ENCODE measurements at places on chromosomes 2 and 18.

- no peaks in the 10 kb centered on the region for H3K4me1 ChIP-seq
- H3K36me3 ChIP-seq = no peaks in the 10 kb centered on the region
- DNase-seq = no peak
- no peak overlapping the region for H3K4me3 ChIP-seq
- no peak overlapping the region for H3K27ac ChIP-seq
These were observed 7.0 kb downstream of the C2orf80 start for GRCh38 chr2:208182835-208183234.

GRCh38 chr2:41337956-41338355 lies 709.9 kb upstream of the PKDCC start:
- H3K4me3 ChIP-seq = no peak overlapping the region
- H3K27me3 ChIP-seq = no peaks in the 10 kb centered on the region
- H3K36me3 ChIP-seq = no peaks in the 10 kb centered on the region
- DNase-seq = no peak
- H3K4me1 ChIP-seq = no peaks in the 10 kb centered on the region
- H3K27ac ChIP-seq = no peak overlapping the region

DNA sequence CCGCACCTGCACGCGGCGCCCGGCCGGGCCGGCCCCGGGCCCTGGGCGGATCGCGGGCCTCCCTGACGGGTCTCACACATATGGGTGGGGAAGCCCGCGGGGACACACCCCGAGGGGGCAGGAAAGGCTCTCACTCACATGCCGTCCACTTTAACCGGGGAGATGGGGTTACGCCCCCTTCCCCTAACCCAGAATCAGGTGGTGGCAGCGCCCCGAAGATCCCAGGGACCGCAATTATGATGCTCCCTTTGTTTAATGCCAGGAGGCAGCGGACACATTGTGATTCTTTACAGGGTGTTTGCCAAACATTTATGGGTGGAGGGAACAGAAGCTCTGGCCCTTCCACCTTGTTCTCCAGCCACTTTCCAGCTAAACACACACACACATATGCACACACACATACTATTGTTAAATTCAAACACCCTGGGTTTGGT lies 424 bp upstream of the ANKRD44 start:
- peak overlapping the region; percentile 69 for H3K4me3 ChIP-seq
- H3K27me3 ChIP-seq = no peaks in the 10 kb centered on the region
- peak overlapping the region; percentile 52 for H3K27ac ChIP-seq
- H3K4me1 ChIP-seq = peaks cover 56% of the 10 kb centered on the region
- no peaks in the 10 kb centered on the region for H3K36me3 ChIP-seq
- no peak for DNase-seq

DNA sequence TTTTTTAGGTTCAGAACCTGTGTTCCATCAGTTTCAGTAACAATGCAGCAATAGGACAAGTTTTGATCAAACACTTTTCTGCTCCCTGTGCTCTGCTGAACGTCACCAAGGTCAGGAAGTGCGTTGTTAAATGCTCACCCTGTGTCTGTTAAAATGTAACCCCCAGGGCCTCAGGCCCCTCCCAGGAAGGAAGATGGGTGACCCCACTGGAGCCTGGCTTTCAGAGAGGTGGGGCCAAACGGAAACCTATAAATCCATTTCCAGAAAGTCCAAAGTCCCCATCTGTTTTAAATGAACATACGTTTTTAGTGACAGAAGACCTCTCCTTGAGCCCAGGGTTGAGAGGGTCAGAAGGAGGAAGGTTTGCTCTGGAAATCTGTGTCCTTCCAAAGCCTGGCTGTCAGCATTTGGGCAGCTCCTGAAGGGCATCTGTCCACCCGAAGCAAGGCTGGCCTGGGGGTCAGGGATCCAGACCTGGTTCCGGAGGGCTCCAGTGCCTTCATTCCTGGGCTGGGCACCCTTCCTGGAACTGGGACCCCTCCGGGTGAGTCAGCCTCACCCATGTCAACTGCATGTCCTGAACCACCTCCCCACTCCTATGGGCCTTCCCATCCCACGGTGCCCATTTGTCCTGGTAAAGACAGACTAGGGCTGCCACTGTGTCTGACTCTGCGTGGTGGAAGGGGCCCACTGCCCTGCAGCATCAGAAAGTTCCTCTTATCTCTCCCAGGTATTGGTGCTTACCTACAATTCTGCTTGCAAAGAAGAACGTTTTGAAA lies 117.4 kb upstream of the COPS8 start:
- H3K36me3 ChIP-seq = no peaks in the 10 kb centered on the region
- H3K27ac ChIP-seq = no peak overlapping the region
- peak; percentile 54 for DNase-seq
- H3K27me3 ChIP-seq = peaks cover 19% of the 10 kb centered on the region
- peaks cover 13% of the 10 kb centered on the region for H3K4me1 ChIP-seq

DNA sequence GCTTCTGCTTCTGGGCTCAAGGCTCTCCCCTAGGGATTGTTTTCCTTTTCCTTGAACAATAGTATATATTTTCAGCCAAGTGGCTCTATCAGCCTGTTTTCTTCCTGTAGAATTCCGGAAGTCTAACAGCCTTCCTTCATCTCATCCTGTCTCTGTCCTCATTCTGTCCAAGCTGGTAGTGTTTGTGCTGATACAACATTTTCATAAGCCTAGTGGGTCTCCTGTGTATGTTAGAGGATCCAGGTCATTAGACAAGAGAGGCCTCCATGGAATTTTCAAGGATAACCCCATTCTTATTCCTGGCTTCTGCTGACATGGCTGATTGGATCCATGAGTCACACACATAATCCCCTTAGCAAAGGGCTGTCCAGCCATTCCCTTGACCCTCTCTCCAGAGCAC lies 467.6 kb downstream of the PTPRM start:
- H3K36me3 ChIP-seq = no peaks in the 10 kb centered on the region
- DNase-seq = no peak
- H3K4me1 ChIP-seq = no peaks in the 10 kb centered on the region
- no peak overlapping the region for H3K4me3 ChIP-seq
- no peaks in the 10 kb centered on the region for H3K27me3 ChIP-seq
- H3K27ac ChIP-seq = no peak overlapping the region

DNA sequence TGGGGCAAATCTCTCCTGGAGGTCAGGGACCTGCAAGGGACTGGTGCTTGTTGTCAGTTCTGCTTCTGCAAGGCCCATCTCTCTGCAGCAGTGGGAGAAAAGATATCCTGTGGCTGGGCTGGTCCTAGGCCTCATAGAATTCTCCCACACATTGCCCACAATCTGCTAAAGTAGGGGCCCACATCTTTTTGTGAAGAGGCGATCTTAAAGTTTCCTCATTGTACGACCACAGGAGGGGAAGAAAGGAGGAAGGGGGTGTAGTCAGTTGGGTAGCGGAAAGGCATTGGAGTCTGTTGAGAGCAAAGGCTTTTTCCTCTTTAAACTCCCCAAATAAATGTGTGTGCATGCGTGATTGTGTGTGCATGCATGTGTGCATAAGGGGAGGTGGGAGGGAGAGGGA lies 145.3 kb downstream of the SLC4A3 start:
- no peak for DNase-seq
- H3K4me1 ChIP-seq = no peaks in the 10 kb centered on the region
- H3K36me3 ChIP-seq = no peaks in the 10 kb centered on the region
- no peak overlapping the region for H3K4me3 ChIP-seq
- H3K27me3 ChIP-seq = no peaks in the 10 kb centered on the region

All from DND-41 (cell line).